ENCODE measurements at places on chromosomes 4 and X.

DNA sequence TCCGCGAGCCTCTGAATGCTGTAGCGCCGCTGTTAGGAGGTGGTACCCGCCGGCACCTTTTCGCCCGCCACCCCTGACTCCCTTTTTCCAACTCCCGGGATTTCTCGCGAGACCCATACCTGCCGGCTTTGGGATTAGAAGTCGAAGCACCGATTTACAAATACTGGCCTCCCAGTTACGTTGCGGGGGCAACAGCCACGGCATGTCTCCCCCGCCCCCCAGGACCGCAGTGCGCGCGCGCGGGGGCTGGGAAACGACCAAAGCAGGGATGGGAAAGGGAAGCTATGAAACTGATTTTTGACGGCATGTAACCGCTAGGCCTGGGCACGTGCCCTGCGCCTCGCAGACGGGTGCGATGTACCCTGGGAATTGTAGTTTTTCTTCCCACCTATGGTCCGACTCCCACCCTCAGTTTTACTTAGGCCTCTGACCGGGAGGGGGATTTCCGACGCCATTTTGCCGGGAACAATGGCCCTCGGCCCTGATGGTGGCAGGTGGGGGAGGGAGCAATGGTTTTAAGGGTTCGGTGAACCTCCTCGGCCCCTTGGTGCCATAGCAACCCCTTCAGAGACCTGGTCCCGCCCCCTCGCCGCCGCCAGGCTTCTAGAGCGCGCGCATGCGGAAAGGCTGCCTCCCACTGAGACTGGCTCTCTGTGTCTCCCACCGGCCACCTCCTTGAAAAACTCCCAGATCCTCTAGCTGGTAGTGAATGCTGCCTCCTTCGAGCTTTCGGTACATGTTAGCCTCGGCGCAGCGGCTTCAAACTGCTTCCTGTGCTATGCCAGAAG lies 772 bp upstream of the WNK3 start:
- peak; percentile 82 for DNase-seq

DNA sequence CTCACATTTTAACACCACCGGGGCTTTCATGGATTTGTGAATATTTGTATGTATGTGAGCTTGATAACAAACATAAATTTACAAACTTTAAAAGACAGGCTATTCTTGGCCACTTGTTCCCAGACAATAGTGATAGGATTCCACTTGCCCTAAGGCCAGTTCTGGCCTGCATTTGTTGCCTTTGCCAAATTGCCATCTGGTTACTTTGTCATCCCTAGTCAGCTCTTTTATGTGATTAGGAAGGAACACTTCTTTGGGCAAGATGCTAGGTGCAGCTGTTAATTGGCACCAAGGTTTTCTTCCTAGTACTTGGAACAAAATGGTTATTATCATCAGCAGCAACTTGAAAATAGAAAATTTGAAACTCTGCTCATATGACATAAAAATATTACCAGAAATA lies 63.3 kb downstream of the CCSER1 start:
- DNase-seq, result no peak

DNA sequence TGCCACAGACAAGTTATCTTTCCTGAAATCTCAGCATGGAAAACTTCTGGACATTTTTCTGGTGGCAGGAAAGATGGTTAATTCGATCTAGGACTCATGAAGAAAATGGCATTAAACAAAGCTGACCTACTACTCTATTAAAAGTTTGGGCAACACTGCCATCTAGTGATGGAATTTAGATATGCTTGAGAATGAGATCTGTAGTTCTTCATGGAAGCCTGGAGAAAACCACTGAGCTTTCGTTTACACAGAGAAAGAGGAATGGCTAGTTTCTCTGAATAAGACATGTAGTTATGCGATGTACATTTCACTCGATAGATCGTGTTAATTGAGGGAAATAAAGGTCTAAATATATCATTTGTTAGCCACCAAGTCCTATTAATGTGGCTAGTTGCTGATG lies 51.7 kb upstream of the CHRDL1 start:
- no peak for DNase-seq

- DNase-seq, result peak; percentile 23
These were observed 32.7 kb downstream of the ELF2 start for GRCh38 chr4:139144161-139144859.

GRCh38 chrX:10166731-10167151 lies 10.0 kb downstream of the CLCN4 start:
- DNase-seq, result peak; percentile 61

GRCh38 chr4:170651786-170652185 lies 562.0 kb upstream of the AADAT start:
- no peak for DNase-seq

DNA sequence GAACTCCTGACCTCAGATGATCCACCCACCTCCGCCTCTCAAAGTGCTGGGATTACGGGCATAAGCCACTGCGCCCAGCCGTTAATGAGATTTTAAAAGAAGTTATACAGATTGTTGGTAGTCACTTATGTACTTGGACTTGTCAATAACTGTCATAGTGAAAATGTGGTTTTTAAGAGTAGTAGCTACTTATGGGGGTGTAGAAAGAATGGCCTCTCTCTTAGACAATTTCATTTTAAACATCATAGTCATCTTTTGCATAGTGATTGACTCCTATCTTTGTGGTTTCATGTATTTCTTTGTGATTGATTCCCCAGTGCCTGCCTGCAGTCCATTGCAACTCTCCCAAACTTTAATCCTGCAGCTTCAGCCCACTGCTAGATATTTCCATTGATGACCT lies 17.4 kb downstream of the FAM199X start:
- no peak for DNase-seq

GRCh38 chr4:147732518-147733235 lies 789 bp downstream of the ARHGAP10 start:
- peak; percentile 65 for DNase-seq

- no peak for DNase-seq
These were observed 42.9 kb downstream of the RBM47 start for GRCh38 chr4:40586729-40587128.

- DNase-seq, result peak; percentile 41
These were observed at the start of gene SOWAHB for GRCh38 chr4:76897536-76898384. Gene SOWAHB (minus strand): TSS chr4:76898144. CDS start chr4:76897849, 295 bp downstream.

DNA sequence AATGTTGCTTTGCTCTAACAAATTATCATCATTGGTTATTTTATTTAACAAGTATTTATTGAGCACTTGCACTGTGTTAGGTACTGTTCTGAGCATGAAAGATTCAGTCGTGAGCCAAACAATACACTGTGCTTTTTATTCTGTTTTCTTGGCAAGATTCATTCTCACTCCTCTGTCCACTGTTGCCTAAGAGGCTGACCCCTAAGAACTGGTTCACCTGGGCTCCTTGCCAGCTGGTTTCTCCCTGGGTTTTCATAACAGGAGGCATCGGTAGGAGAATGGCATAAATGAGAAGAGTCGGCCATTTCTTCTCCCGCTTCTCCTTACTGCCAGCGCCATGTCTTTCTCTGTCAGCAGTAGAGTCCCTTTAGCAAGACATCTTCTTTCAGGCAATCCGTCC lies 243.7 kb upstream of the DIAPH2 start:
- no peak for DNase-seq

GRCh38 chr4:14018191-14018853 lies 390.8 kb upstream of the BOD1L1 start:
- DNase-seq, result no peak

DNA sequence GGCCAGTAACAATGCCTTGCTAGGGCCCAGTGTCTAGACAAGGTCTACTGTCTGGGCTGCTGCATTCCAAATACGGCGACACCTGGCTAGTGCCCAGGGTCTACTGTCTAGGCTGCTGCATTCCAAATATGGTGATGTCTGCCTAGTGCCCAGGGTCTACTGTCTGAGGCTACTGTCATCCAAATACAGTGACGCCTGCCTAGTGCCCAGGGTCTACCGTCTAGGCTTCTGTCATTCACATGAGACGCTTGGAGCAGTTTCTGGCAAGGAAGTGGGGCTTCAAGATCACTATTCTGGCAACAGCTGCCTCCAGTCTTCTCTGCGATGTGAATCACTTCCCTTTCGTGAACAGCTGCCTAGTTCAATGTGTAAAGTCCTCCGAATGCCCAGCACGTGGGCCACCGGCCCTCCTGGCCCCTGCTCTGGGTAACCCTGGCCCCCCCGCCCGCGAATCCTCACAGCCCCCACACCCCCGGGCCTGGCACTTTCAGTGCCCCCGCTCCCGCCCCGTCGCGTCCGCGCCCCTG lies 12.7 kb downstream of the ACOX3 start:
- peak; percentile 77 for DNase-seq

DNA sequence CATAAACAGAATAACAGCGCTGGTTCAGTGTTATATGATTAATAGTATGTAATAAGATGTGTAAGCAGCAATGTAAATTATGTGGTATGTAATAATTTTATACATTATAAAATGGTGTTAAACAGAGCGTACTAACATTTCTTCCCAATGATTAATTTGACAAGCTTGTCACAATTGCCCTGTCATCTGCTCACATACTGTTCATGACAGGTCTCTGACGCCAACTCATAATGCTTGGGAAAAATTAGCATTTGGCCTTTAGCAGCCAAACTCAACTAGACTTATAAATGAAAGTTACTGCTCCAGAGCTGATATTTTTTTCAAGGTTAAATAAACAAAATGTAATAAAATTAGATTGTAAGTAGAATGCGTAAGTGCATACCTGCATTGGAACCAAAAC lies 246.8 kb downstream of the TRAM1L1 start:
- DNase-seq, result no peak

GRCh38 chr4:172497321-172497720 lies 671.3 kb upstream of the GALNT7 start:
- DNase-seq, result no peak

DNA sequence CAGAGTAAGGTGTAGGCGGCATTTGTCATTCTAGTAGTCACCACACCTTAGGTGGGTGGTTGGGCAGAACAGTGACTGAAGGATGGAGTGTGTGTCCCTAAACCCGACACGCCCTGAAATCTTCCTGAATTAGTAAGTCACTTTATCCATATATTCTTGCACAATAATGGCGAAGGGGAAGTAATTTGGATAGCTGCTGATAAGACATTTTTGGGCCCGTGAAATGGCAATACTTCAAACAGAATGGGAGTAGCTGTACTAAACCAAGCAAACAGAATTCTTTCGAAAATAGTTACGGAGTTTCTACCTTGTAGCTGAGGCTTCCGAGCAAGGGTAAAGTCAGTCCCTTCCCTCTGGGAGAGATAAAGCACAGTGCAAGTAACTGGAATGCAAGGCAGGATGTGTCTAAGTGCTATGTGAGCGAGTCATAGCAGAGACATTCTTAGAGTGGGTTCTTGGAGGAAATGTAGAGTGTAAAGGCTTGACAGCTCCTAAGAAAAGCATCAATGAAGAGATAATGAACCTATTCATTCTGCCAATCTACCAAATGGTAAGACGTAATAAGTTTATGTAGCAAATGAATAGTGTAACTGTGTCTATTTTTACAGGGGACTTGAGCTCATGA lies 72.8 kb downstream of the CLCN5 start:
- no peak for DNase-seq

- no peak for DNase-seq
These were observed 104.1 kb downstream of the KLHL4 start for GRCh38 chrX:87621697-87622096.

- no peak for DNase-seq
These were observed 82.4 kb upstream of the FAM9C start for GRCh38 chrX:13126775-13127174.

- no peak for DNase-seq
These were observed 87.8 kb downstream of the GPRASP3 start for GRCh38 chrX:102808336-102808735.

GRCh38 chr4:113248320-113248719 lies 198.9 kb downstream of the ANK2 start:
- no peak for DNase-seq

DNA sequence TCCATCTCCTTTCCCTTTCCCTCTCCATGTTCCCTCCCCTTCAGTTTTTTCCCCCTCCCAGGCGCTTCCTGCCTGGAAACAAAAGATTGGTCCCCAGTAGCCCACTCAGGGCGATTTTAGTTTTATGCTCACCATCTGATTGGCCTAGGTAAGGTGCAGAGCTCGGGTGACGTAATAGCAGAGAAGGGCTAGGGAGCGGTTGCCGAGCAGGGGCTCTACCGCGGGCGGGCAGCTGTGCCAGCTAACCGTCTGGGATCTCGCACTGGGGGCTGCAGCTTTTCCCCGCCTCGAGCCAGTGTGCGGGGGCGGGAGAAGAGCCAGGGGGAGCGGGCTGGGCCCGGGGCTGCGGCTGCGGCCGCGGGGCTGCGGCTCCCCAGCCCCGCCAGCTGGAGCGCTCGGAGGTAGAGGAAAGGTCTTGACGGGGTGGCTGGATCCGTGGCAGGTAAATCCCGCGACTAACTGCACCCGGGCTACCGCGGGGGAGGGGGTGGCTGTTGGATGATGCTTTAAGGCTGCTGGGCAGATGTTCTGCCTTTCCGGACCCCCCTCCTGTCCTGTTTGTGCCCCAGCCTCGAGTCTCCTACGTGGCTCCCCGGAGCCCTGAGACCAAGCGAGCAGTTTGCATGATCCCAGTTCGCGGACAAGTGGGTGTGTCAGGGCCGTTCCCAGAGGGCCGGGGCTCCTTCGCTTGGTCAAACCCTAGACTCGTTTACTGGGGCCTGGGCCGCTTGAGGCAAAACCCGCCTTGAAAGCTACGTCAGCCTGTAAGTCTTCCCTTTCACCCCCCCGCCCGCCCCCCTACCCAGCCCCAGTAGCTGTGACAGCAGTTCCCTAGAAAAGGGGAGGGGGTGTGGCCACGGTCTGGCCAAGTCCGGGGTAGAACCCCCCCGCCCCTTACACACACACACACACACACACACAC lies at the start of gene PAK3:
PAK3 (plus strand) TSS at position 218 of the 922 bp plus-strand sequence. CDS start 26,913 bp downstream, outside the sequence.
- peak; percentile 86 for DNase-seq

- DNase-seq, result no peak
These were observed 515.3 kb upstream of the ARX start for GRCh38 chrX:25531096-25531495.

DNA sequence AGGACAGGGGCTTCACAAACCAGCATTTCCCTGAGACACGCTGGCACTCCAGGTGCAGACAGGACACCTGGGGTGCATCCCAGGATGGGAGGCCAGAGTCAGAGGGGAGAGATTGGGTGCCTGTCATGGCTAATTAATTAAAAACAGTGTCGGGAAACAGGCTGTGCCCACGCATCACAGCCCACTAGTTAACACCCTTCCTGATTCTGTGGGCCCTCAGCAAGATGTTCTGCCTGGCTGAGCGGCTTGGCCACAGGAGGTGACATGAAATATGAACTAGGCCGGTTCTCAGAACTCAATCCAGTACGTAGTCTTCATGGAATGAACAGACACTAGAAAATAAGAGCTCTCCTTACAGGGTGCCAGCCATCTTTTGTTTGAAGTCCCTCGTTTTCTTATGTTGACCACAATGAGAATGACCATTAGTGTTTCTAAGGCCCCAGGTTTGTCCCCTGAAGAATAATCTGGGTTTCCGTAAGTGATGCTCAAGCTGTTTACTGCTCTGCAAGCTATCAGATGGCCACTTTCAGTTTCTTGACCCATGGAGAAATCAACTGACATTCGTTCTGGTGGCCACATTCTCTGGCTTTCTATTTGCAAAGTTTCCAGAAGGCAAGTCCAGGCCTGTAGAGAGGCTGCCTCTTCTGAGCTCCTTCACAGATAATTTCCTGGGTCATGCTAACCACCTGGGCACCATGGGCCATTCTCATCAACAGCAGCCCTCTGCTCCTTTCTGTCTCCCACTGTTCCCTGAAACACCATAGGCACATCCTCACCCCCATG lies 72.3 kb downstream of the SLC34A2 start:
- DNase-seq, result no peak

DNA sequence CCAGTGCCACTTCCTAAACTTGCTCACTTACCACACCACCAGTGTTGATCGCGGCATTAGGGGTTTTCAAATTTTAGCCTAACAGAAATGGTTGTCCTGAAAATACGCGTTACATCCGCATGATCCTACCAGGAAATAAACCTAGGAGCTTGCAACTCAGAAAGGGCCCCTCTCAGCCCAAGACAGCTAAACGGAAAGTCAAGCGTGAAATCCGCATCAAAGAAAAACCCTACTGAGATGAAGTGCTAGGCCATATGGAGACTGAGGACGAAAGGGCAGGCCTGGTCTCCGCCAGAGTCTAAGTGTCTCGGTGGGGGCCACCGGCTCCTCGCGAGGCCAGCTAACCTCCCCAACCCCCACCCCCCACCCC lies 626 bp downstream of the YTHDC1 start:
- DNase-seq, result peak; percentile 75
